ENCODE measurements at places on chromosomes 5 and 9.

DNA sequence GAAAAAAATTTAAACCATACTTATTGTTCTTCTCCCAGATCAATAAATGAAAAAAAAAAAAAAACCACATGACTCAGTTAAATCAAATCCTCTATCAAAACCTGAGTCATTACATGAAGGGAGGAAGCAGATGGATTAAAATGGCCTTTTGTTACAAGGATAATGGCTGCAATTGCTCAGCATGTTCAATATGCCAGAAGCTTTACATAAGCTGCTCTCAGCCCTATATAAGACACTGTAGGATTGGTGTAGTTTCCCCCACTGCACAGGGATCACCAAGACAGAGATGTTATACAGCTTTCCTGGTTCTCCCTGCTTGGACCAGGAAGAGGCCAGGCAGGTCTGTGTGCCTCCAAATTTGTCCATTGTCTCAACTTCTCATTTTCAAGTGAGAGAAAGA lies 101.6 kb upstream of the MAP1B start:
- no peak for DNase-seq

GRCh38 chr5:149581931-149582768 lies 852 bp downstream of the ARHGEF37 start:
- no peak for DNase-seq

DNA sequence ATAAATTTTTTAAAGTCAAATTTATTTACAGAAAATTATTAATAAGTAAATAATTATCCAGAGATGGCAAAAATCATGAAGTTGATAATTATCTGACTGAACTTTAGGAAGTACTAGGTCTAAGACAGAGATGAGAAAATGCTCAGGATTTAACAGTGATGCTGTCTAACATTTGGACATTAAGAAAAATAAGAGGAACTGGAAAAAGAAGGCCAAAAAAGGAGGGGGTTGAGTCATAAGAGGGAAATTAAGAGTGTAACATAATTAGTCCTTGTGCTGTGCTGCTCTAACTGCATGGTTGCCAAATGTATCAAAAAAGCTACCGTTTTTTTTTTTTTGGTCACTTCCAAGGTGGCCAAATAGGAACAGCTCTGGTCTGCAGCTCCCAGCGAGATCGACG lies 35.4 kb upstream of the TUT7 start:
- DNase-seq: no peak

DNA sequence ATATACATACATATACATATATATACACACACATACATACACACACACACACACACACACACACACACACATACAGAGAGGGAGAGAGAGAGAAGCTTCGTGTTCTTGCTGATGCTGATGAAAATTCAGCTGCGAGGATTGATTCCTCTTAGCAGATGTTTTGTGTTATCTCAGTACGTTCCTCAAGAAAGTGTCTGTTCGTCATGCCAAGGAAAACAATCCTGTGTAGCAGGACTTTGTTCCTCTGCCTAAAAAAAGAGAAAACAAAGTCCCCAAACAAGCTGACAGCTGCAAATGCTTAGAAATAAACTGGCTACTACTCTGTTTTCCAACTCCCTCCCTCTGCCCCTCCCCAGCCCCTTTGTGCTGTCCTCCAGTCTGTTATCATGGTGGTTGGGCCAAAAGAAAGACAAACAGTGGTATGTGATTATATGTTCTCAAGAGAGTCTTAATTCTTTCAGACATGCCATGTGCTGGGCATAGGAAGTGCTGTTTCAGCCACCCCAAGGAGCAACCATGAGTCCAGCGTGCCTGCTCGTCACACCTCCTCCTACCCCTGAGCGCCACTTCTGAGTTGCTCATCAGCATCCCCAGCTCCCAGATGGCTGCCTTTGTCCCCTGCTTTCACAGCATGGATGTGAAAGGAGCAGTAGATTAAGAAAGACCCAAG lies 71.5 kb upstream of the EQTN start:
- DNase-seq: peak; percentile 54

GRCh38 chr9:125142560-125143376 lies 560 bp downstream of the SCAI start:
- DNase-seq: no peak

- peak; percentile 10 for DNase-seq
Observed at GRCh38 chr5:91103353-91104061, 279.6 kb downstream of the ARRDC3 start.

DNA sequence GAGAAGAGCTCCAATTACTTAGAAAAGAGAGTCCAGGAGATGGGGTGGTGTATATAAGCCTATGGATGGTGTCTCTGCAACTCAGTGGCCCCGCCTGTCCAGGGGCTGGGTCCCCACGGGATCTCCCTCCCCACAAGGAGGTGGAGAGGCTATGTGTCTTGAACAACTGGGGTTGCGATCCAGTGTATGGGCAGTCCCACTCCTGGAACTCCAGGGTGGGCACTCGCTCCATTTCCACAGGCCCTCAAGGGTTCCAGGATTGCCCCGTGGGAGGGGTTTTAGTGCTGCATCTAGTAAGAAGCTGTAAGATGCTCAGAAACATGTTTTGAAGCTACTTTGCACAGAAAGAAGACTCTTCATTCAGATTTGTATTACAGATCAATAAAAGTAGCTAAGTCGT lies 558 bp upstream of the SMAD5 start:
- peak; percentile 13 for DNase-seq

GRCh38 chr5:114361724-114362196 lies at the start of gene KCNN2:
TSS of gene KCNN2 (plus strand) at chr5:114362070. CDS start at chr5:114362140, 70 bp downstream.
- DNase-seq: peak; percentile 75

- DNase-seq: no peak
Observed at GRCh38 chr5:76625087-76625815, 2.0 kb upstream of the F2RL2 start.

GRCh38 chr9:130699047-130699446 lies 5.5 kb downstream of the EXOSC2 start:
- DNase-seq: no peak

DNA sequence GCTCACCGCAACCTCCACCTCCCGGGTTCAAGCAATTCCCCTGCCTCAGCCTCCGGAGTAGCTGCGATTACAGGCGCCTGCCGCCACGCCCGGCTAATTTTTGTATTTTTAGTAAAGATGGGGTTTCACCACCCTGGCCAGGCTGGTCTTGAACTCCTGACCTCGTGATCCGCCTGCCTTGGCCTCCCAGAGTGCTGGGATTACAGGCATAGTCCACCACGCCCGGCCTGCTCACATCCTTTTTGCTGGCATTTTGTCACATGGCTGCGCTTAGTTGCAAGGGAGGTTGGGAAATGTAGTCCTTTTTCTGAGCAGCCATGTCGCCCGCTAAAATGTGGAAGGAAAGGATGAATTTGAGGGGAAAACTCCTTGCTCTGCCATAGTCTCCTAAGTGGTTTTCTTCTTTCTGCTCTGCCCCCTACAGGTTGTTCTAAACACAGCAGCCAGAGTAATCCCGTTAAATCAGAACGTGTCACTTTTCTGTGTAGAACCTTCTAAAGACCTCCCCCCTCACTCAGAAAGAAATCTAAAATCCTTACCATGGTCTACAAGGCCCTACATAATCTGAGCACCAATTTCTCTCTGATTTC lies 57.8 kb upstream of the HSPA9 start:
- DNase-seq: peak; percentile 81

DNA sequence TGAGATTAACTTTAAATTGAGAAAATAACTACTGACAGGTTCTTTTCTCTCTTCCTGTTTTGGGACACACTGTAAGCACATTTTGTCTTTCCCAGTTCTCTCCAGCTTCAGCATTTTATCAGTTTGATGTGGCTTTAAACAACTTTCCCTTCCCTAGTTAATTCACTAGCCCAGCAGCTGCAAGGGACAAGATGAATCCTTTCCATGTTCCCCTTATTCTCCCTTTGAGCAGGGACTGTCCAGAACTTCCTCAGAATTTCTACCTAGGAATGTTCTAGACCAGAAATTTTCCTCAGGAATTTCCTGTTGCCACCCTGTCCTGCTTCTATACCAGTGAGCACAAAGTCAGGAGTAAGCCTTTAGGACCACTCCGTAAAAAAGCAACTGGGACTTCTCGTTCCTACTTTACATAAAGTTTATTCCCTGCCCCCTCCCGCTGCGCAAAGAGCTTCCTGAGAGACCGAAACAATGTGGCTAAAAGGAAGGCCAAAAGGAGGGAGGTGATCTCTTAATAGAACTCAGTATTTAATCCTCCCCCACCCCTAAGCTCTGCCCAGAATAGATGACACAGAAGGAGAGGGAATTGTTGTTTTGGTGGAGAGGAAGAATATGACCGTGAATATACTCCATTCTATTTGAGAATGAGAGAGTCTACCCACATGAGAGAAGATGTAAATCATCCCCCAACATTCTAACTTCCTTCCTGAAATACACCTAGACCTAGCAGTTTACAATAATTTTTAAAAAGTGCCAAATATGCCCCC lies 61.9 kb downstream of the GLIS3 start:
- DNase-seq: peak; percentile 34

GRCh38 chr9:14813336-14814248 lies 91.1 kb upstream of the CER1 start:
- DNase-seq: peak; percentile 51

- no peak for DNase-seq
Observed at GRCh38 chr9:7094576-7094975, 336.8 kb downstream of the KDM4C start.

DNA sequence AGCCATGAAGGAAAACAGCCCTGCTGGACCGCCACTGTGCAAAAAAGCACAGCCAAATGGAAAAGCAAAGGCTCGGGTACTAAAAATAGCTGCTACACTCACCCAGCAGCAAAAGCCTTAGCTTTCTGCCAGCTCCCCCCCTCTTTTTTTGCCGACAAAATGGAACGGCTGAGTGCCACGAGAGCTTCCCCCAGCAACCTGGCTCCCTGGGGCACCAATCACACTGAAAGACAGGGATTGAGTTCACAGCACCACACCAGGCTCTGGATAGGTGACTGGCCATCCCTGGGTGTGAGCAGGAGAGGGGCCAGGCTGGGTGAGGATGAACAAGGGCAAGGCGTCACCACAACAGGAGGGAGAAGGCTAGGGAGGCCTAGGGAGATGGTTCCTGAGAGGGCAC lies 66.7 kb downstream of the SIL1 start:
- DNase-seq: peak; percentile 59

DNA sequence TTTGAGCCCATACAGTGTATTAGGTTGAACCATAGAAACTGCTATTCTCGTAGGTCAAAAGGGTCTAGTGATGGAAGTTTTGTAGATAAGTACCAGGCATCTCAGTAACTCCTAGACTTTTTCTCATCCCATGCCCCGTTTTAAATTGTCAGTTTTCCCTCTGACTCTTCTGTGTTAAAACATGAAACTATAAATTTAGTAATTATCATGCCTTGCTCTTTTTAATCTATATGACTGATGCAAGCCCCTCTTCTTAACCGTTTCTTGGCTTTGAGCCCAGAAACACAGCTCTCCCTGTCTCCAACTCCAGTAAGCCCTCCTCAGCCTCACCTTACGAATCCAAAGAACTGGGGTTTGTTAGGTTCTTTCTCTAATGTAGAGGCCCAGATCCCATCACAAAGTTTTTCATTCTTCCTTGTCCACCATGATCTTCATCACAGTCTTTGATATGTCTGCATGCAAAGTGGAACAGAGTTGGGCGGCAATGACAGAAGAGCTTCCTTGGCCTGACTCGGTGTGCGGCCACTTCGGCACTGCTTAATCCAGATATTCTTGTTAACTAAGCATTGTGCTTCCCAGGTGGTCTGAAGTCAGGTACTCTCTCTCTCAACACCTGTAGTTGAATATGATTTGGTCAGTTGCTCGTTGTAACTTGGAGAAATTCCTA lies 21.1 kb downstream of the RGMB start:
- DNase-seq: no peak

GRCh38 chr5:98349251-98349989 lies 424.0 kb upstream of the RGMB start:
- DNase-seq: peak; percentile 85

DNA sequence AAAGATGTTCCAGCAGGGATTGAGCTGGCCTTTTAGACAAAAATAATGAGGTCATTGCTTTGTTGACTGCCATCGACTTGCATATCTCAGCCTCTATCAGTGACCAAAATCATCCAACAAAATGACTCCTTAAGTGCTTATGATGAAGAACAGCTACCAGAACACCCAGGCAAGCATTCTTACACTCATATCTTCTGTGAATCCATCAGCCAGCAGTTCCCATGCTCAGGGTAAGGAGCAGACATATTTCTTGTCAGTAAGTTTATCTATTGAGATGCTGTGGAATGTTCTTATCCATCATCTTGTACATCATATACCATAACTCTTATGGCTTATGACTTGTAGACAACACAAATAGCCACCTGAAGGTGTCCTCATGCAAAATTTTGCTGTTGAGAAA lies 20.2 kb upstream of the SPDL1 start:
- DNase-seq: peak; percentile 45

- DNase-seq: peak; percentile 47
Observed at GRCh38 chr5:98401656-98402055, 371.8 kb upstream of the RGMB start.

DNA sequence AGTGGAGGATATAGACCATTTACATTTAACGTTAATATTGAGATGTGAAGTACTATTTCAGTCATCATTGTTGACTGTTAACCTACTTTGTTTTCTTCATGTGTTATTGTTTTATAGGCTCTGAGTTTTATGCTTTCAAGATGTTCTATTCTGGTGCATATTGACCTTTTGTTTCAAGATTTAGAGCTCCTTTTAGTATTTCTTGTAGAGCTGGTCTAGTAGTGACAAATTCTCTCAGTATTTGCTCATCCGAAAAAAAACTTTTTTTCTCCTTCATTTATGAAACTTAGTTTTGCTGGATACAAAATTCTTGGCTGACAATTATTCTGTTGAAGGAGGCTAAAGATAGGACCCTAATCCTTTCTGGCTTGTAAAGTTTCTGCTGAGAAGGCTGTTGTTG lies 91.3 kb downstream of the INVS start:
- no peak for DNase-seq

GRCh38 chr9:23736293-23736692 lies 89.7 kb downstream of the ELAVL2 start:
- DNase-seq: no peak

DNA sequence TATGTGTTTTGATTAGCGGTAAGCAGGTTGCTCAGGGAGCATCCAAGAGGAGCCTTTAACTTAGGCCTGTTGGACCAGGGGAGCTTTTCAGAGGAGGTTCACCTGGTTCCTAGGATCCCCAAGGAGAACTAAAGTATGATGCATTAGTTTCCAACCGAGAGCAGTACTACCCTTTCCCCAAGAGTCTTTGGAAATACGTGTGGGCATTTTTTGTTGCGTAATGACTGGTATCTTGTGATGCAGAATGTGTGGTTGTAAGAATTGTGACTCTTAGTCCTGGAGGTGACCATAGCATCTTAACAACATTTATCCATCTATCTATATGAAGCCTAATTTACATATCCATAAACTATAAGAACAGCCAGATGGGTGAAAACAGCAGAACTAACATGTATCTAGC lies 11.0 kb downstream of the CFAP95 start:
- DNase-seq: no peak
